ENCODE measurements at places on chromosomes 7 and 10. TPM values are rescaled to one million over a fixed set of nuclear protein-coding genes. Genes with fewer than 3 reads are reported as not detected.

GRCh38 chr7:6148724-6149360, 117.7 kb downstream of the ANKRD61 start:
- H3K36me3 ChIP-seq = peaks cover 3% of the 10 kb centered on the region
- no peak for DNase-seq
- peak overlapping the region; percentile 86 for H3K27ac ChIP-seq
- H3K4me3 ChIP-seq = peak overlapping the region; percentile 47
- no peaks in the 10 kb centered on the region for H3K4me1 ChIP-seq

DNA sequence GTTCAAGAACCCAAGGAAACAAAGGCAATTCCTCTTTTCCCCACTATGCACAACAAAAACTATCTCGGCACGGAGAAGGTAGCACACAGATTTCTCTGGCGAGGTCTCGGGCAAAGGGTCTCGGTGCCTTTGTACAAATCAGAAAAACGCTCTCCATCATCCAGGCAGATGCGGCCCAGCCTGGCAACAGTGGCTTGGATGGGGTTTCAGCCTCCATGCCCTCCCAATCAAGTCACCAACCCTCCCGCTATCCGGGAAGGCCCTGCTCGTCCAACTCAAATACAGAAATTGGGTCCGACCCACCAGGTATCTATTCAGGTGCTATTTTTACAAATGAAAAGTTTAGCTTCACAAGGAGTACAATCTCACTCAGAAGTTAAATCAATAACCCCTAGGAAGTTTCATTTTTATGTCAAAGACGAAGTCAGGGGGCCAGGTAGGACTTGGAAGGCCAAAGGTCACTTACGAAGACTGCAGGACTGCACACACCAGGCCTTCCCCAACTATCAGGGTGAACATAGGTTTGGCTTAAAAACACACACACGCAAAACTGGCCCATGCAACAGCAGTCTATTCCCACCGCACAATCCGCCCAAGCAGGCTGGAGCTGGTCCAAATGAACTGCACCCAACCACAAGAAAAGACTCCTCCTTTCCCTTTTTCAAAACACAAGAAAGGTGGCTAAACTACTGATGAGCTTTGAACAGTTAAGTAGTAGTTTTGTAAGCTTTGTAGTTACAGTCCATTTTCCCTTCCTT, 43.0 kb downstream of the GNA12 start:
- H3K4me1 ChIP-seq = no peaks in the 10 kb centered on the region
- no peaks in the 10 kb centered on the region for H3K36me3 ChIP-seq
- DNase-seq = no peak
- H3K27me3 ChIP-seq = no peaks in the 10 kb centered on the region
- no peak overlapping the region for H3K4me3 ChIP-seq

GRCh38 chr10:8102708-8103401, 48.4 kb downstream of the GATA3 start:
- no peaks in the 10 kb centered on the region for H3K27me3 ChIP-seq
- H3K4me3 ChIP-seq = no peak overlapping the region
- H3K36me3 ChIP-seq = no peaks in the 10 kb centered on the region
- H3K4me1 ChIP-seq = no peaks in the 10 kb centered on the region
- no peak overlapping the region for H3K27ac ChIP-seq

GRCh38 chr10:131970946-131971345, 10.8 kb downstream of the BNIP3 start:
- DNase-seq = peak; percentile 49
- H3K36me3 ChIP-seq = peaks cover 8% of the 10 kb centered on the region
- no peak overlapping the region for H3K27ac ChIP-seq
- H3K4me3 ChIP-seq = no peak overlapping the region
- H3K4me1 ChIP-seq = no peaks in the 10 kb centered on the region

ATG9B gene
- total RNA-seq = 0.44 TPM

GRCh38 chr10:19738440-19738839, 77.8 kb upstream of the PLXDC2 start:
- no peak overlapping the region for H3K27ac ChIP-seq
- H3K4me3 ChIP-seq = no peak overlapping the region
- H3K36me3 ChIP-seq = no peaks in the 10 kb centered on the region
- DNase-seq = no peak
- no peaks in the 10 kb centered on the region for H3K27me3 ChIP-seq

- no peak overlapping the region for H3K4me3 ChIP-seq
- no peaks in the 10 kb centered on the region for H3K36me3 ChIP-seq
- no peaks in the 10 kb centered on the region for H3K27me3 ChIP-seq
- H3K4me1 ChIP-seq = no peaks in the 10 kb centered on the region
- no peak for DNase-seq
- no peak overlapping the region for H3K27ac ChIP-seq
Observed at GRCh38 chr7:129807863-129808262, 144.9 kb downstream of the UBE2H start.

PDK4 gene
- total RNA-seq = 797 TPM

Data from breast epithelium (tissue), 4 donors.